HCT116 (cell line): ENCODE measurements at places on chromosomes 1 and 21. TPM values are rescaled to one million over a fixed set of nuclear protein-coding genes. Genes with fewer than 3 reads are reported as not detected.

The SLC25A24 gene
- total RNA-seq, result 23.6 TPM

The OR10Z1 gene
- total RNA-seq, result not detected

The AKNAD1 gene
- 0.15 TPM for total RNA-seq

The CFHR1 gene
- total RNA-seq, result 0.34 TPM

- no peak for DNase-seq
Observed at GRCh38 chr1:165965857-165966256, 138.4 kb downstream of the UCK2 start.

GRCh38 chr1:165647970-165648369, 16.9 kb downstream of the MGST3 start:
- no peak for DNase-seq

- DNase-seq, result no peak
Observed at GRCh38 chr1:94058766-94059165, 62.2 kb downstream of the ABCA4 start.

DNA sequence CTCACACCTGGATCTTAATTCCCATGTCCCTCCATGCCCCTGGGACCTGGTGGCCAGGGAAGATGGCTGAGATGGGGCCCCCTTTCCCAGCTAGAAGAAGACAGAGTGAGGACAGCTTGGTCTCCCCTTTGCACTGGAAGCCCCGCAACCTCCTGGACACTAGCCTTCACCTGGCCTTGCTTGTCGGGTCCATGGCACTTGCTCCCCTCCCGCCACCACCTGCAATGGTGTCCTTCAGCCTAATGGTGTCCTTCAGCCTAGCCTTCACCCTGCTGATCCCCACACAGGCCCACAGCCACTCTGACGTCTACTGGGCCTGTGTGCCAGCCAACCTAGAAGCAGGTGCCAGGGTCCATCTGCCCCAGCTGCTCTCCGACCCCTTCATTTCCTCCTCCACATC, 45.9 kb upstream of the EDN2 start:
- DNase-seq, result no peak

DNA sequence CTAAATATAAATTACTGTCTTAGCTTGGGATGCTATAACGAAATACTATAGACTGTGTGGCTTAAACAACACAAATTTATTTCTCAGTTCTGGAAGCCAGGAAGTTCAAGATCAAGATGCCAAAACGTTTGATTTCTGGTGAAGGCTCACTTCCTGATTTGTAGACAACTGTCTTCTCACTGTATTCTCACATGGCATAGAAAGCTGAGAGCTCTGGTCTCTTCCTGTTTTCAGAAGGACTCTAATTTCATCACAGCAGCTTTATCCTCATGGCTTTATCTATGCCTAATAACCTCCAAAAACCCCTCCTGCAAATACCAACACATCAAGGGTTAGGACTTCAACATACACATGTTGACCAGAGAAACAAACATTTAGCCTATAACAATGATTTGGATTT, 1795.5 kb downstream of the MRPL39 start:
- DNase-seq, result no peak

DNA sequence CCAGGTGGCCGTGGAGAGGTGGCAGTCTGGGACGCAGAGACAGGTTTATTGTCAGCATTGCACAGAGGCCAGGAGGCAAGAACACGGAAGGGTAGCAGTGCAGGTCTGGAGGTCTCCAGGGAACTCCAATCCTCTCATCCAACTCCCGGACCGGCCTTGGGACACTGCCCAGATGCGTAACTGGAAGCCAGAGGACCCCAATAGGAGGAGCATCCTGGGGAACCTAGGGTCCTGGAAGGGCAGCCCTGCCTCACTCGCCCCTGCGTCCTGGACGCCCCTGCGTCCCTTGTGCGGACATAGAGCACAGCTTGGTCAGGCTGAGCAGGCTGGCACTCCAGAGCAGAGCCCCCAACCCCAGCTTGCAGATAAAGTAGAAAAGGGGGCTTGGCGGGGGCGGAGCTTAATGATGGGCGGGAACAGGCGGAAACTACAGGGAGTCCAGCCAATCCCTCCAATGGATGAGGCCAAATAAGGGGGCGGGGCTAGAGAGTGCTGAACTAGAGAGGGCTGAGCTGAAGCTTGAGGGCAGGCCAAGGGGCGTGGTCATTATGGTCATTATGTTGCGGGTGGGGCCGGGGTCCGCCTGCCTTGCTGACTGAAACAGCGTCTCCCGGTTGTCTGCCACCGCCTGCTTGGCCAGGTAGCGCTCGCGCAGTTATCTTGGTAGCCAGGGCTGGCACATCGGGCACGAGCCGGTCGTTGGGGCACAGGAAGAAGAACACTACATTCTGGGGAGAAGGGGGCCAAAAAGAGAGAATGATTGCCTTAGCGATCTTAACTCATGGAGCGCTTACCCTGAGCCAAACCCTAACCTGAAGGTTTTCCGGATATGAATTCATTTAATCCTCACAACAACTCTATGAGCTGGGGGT, 3.7 kb upstream of the ARHGEF19 start:
- DNase-seq, result peak; percentile 90

GRCh38 chr21:43984905-43985689, 27.0 kb upstream of the TRAPPC10 start:
- no peak for DNase-seq

- DNase-seq, result no peak
Observed at GRCh38 chr1:159510229-159510541, 25.6 kb downstream of the OR10J5 start.

DNA sequence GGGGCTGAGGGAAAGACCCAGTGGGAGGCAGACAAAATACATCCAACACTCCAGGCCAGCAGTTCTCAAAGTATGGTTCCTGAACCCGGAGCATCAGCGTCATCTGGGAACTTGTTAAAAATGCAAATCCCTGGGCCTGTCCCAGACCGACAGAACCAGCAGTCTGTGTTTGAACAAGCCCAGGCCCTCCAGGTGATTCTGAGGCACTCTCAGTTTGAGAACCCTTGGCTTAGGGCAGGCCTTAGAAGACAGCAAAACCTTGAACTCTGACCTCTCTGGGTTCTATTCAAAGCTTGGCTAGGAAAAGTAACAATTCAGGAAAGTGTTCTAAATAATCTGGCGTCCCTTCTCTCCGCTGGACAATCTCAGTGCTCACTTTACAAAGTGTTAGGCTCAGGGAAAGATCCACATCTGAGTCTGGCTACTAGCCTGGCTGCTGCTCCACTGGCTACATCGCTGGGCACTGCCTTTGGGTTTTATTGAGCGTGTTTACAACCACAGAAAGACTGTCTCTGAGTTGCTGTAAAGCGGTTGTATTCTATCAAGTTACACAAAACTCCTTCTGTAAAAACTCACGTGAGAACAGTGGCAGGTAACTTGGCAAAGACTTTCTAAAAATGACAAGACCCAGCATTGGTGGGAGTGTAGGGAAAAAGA, 166.1 kb downstream of the HIVEP3 start:
- no peak for DNase-seq
